Fibroblast of the aortic adventitia (primary cell): ENCODE measurements at places on chromosomes 2 and 18. TPM values are rescaled to one million over a fixed set of nuclear protein-coding genes. Genes with fewer than 3 reads are reported as not detected.

DNA sequence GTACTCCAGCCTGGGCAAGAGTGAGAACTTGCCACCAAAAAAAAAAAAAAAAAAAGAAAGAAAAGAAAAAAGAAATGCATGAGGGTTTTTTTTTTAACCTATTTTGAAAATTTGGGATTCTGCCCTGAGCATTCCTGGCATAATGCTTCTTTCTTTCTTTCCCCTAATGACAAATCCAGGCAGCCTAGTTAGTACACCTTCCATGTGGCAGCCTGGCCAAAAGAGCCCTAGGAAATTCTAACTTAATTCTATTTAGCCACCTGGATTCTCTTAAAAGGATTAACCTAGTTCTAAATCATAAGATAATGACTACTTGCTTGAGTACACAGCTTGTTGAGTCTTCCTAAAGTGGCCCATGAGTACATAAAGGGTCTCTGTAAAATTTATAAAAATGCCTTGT, 160.1 kb downstream of the THADA start:
- DNase-seq, result no peak

DNA sequence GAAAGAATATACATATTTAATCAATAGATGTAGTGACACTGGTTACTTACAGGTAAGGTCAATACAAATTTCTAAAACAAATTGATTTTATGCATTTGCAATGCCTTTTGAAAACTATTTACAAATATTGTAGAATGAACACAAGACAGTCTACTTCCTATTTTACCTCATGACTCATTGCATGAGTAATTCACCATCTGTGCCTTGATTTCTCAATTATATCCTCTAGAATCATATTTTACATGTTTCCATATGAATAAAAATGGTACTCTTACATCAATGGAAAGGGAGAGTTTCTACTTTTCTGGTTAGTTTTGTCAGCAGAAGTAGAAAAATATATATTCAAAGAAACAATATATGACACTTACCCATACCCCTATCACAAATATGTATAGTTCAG, 203.8 kb upstream of the CDH7 start:
- DNase-seq, result no peak

DNA sequence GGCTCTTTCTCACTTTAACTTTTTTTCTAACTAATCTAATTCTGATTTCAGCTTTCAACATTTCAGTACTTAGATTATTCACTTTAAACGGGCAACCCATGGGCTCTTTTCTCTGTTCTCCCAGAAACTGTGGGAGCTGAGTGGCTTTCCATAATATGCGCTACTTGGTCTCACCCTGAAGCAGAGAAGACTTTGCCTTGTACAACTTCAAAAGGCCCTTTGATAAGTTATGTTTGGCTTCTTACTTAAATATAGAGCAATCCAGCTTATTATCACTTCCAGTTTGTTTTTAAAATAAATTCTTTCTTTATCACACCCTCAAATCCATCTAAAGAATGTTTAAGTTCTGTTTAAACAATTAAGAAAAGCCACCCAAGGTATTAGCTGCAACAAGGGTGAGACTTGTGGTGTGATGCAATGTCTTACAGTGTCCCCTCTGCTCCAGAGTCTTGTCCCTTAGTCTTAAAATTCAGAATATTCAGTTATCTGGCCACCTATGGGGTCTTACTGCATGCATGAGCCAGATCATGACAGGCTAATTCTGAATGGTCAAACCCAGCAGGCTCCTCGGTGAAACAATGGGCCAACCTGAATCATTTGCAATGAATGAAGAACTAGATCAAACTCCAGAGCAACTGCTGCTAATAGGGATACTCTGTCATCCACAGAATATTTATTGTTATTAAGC, 38.8 kb downstream of the GCG start:
- no peak for DNase-seq

- DNase-seq, result no peak
Measured at GRCh38 chr2:8281950-8282857, 399.7 kb upstream of the ID2 start.

- peak; percentile 82 for DNase-seq
Measured at GRCh38 chr2:218959141-218959731, at the start of gene CDK5R2. Gene CDK5R2, plus strand, starts transcription at chr2:218959666. Its CDS starts 155 bp downstream, at chr2:218959821.

- no peak for DNase-seq
Measured at GRCh38 chr18:34627137-34627920, 82.8 kb upstream of the DTNA start.

- no peak for DNase-seq
Measured at GRCh38 chr2:235747786-235748091, 253.9 kb downstream of the AGAP1 start.

DNA sequence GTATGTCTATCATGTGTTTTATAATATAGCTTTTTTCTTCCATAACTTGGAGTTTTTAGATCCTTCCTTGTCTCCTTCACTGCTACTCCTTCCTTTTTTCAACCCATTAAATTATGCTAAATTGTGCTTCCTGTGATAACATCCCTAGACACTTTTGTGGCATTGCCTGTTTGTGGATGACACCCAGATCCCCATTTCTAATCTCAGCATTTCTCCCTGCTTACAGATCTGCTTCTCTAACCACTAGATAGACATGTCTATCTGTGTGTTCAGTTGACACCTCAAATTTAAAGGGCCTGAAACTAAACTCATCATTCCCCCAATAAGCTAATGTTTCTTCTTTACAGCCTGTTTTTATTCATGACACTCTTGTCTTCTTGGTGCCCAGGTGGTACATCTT, 244.8 kb downstream of the BABAM2 start:
- DNase-seq, result no peak

GRCh38 chr2:136212426-136213378, 94.8 kb upstream of the CXCR4 start:
- no peak for DNase-seq

- no peak for DNase-seq
Measured at GRCh38 chr18:80033181-80034067, 810 bp upstream of the RBFA start.

DNA sequence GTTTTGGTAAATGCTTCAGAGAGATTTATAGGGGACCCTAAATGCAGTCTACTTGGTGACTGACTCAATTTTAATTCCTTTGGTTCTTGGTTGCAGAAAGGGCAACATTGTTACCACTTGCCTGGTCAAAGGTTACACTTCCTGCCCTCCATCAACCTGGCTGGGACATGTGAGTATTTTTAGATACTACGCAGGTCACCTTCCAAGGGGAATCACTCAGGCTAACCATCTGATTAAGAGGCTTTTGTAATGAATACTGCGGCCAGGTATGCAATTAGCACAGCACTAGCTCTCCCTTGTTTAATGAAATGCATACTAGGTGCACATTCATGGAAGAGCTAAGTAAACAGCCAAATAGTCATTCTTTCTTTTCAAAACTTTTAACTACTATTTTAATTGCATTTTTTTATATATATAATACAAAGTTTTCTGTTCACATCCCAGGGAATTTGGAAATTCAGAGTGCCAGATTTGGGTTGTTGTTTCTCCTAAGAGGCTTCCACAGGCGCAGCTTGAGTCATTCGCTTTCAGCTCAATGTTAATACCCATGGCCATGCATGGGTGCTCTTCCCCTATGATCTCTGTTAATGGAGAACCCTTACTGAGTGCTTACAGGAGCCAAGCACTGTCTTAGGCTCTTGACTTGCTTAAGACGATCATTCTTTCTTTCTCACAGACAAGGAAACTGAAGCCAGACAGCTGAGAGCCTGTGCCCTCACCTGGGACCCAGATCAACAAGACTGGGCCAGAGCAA, 152.2 kb downstream of the MTX2 start:
- DNase-seq, result no peak

MOCOS gene
- 3.5 and 13.1 TPM in 2 replicates for total RNA-seq

ZNF385B gene
- total RNA-seq, result 4.8 TPM in 1 of 2 replicates, not detected in the other

CPS1 gene
- 24.6 and 35.7 TPM in 2 replicates for total RNA-seq

FHOD3 gene
- 3.0 and 3.3 TPM in 2 replicates for total RNA-seq

ZSWIM2 gene
- 0.18 TPM in 1 of 2 replicates, not detected in the other for total RNA-seq

SATB2 gene
- total RNA-seq, result 2.3 and 12.7 TPM in 2 replicates
